ENCODE measurements at places on chromosomes 16 and 17.
A peak's percentile ranks its signal among the peaks of the same experiment; 100 is the strongest.

DNA sequence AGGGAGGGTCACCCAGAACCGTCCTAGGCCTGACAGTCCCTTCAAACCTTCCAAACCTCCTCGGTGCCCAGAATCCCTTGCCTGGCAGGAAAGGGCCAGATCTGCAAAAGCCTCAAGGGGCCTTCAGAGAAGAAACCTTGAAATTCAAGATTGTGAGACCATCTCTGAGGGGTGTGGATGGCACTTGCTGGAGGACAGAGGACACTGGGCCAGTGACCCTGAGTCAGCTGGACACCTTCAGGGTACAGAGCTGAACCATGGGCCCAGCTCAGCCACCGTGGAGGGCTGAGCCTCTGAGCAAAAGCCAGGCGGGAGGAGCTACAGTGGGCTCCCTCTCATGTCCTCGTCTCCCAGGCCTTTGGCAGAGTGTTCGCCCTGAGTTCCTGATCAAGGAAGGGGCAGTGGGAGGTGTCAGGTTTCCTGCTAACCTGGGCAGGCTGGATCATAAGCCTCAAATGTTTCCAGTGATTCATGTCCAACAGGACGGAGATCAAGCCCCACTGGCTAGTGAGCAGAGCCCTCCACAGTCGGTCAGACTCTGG is 3.0 kb downstream of the PDILT start:
- no peak for DNase-seq

DNA sequence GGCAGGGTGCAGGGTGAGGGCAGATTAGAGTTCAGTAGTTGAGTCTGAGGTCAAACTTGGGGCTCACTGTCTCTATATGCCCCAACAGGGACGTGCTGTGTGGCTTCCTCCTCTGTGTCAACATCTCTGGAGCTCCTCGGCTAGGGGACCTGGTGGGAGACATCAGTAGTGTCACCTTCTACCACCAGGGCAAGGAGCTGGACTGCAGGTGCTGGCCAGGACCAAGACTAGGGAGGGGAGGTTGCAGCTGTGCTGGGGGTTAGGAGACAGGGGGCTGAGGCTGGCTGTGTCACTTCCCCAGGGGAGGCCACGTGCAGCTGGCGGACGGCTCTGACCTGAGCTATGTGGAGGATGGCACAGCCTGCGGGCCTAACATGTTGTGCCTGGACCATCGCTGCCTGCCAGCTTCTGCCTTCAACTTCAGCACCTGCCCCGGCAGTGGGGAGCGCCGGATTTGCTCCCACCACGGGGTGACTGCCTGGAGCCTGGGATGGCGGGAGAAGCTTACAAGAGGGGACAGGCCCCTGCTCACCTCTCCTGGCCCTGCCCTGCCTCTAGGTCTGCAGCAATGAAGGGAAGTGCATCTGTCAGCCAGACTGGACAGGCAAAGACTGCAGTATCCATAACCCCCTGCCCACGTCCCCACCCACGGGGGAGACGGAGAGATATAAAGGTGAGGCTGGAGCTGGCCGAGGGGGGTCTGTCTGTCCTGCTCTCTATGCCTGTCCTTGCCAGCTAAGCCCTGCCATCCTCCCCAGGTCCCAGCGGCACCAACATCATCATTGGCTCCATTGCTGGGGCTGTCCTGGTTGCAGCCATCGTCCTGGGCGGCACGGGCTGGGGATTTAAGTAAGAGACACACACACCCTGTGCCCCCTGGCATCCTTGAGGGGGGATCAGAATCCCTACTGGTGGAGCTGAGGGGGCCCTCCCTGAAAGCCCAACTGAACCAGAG is 18.9 kb downstream of the ADAM11 start:
- DNase-seq, result no peak

- DNase-seq, result no peak
Measured at GRCh38 chr16:62872339-62872738, 836.1 kb upstream of the CDH8 start.

GRCh38 chr16:72910875-72911274 is 137.1 kb downstream of the ZFHX3 start:
- no peak for DNase-seq

- no peak for DNase-seq
Measured at GRCh38 chr16:52562770-52563169, 15.8 kb upstream of the TOX3 start.

DNA sequence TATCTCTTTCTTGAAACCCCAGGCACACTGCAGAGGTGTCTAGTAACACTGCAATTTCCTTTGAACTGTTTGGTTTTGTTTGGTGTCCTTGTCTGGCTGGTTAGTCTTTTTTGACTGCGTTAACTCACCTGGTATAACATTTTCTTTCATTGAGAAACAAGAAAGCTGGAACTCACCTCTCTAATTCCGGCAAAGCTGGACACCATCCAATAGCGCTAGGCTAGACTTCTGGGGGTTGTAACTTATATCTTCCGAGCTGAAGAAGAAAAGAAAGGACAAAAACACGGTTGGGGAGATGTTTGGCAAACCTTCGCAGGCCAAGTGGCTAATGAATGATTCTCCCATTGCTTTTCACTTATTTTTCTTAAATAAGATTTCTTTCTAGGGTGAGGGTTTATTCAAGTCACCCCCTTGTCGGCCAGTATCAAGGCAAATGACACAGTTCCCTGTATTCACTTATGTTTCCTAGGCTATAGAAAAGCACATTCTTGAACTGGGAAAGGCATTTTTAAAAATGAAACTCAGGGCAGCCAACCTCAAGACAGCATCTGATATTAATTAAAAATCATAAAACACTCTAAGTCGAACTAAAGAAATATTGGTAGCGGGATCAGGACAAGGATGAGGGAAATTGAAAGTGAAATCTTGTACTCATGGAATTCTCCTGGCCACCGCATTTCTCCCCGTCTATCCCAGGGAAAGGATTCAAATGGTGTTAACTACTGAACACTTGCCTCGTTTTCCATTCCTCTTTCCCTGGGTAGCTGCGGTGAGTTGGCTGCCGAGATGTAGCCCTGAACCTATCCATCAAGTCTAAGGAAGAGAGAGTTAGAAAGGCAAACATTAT is 95.9 kb upstream of the ZFHX3 start:
- no peak for DNase-seq

DNA sequence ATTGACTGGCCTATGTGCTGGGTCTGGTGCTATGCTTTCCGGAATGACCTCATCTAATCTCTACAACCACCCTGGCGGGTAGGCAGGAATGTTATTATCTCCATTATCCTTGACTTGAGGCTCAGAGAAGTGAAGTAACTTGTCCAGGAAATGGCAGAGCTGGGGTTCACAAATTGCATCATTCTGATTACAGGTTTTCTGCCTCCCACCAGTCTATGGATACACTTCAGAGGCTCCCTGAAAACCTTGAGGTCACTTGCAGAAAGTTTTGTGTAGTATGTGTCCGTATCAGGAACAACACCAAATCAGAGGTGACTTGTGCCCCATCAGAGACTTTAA is 19.1 kb downstream of the NOD2 start:
- no peak for DNase-seq

DNA sequence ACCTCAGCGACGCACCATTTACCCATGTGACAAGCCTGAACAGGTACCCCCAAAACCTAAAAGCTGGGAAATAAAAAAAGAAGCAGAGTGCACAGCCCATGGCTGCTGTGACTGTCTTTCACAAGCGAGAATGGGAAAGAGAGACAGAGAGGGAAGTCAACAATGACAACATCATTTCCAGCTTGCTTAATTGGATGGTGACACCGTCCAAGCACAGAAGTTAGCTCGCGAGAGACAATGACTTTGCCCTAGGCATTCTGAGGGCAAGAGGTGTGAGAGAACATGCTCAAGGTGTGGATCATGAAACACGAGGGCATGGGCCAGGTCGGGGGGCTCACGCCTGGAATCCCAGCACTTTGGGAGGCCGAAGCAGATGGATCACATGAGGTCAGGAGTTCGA is 19.3 kb upstream of the NSMCE1 start:
- no peak for DNase-seq

DNA sequence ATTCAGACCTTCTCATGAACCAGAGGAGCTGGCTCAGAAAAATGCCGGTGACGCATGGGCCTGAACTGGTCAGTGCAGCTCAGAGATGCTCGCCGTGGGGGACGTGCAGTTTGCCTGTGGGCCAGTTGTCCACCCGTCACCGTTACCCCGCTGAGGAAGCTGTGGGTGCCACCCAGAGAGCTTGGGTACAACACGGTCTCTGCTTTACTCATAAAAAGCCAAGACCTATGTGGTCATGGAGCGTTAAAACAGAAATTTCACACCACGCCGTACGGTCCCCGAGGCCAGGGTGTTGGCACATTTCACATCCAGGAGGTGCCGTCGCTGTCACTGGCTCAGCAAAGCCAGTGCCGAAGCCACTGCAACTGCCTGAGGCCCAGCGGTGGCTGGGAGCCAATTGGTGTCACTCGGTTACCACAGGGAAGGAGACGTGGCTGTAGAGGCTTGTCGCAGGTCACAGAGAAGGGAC is 120.9 kb downstream of the METRNL start:
- no peak for DNase-seq

GRCh38 chr16:81798311-81799137 is 19.4 kb downstream of the PLCG2 start:
- DNase-seq, result no peak

DNA sequence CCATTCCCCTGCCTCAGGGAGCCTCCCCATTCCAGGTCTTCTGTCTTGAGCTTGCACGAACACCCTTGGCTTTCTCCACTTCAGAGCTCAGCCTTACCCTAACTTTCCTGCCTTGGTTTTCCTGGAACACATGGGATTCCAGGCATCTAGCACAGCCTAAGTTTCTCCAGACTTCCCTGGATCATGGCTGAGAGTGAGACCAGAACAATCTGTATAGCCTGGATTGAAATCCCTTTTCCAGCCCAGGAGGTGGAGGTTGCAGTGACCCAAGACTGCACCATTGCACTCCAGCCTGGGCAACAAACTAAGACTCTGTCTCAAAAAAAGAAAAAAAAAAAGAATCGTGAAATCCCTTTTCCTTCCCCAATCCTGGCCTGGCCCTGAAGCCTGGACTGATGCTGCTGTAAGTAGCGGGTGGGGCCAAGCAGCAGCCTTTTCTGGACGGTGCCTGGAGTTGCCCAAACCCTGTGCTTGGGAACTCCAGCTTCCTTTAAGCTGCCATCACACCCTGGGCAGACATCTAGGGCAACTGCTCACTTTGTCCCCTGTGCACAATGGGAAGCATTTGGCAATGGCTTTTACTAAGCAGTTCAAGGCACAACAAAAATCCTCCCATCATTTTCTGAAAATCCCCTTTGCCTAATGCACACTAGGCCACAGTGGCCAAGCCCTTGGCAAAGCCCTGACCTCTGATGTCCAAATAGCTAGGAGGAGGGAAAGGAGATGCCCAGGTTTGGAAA is 12.0 kb upstream of the SLC16A5 start:
- no peak for DNase-seq

DNA sequence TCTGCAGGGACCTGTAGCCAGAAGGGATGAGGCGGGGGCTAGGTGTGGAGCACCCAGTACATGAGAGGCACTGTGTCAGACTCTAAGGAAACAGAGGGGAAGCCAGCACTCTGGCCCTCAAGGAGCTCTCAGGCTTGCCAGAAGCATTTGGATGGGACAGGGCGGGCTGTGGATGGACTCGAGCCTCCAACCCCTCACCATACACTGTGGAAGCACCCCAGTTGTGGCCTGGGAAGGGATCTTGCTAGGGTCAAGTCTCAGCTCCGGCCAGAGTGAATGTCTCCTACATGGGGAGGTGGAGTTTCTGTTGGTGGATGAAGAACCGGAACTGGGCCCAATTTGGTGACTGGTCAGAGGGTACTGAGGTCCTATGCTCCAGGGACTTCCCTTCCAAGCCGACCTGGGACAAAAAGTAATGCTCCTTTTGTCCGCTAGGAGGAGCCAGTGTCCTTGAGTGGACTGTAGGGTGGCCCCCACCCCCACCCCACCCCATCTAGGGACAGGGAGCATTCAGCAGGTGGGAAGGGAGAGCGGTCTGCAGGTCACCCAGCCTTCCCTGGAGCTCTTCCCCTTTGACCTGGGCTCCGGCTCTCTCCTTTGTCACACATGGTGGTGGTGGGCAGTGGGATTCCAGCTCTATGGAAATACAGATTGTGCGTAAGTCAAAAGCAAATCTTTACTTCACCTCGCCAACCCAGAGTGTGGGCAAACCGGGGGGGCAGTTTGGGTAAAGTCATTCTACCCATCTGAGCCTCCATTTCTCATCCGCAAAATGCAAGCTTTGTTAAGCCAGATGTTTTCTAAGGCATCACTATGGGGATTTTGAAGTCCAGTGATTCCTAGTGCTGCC is 20.4 kb upstream of the PHB1 start:
- peak; percentile 18 for DNase-seq

DNA sequence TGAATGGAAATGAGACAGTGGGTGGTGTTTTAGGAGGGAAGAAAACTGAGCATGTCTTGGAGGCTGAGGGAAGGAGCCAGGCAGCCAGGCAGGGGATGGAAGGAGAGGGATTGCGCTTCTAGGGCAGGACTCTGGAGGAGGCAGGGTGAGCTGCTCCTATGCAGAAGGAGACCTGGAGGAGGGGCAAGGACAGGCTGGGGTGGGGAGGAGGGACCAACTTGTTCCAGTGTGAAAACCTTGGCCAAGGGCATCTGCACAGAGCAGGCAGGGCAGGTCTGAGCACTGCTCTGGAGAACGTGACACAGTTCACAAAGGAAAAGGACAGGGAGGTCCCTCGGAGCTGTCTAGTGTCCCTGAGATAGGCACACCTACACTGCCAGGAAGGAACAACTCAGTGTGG is 5.5 kb downstream of the GALK1 start:
- no peak for DNase-seq

Measured in effector CD8-positive, alpha-beta T cell (primary cell).